ENCODE measurements at places on chromosomes 13 and 19.
A peak's percentile ranks its signal among the peaks of the same experiment; 100 is the strongest.

GRCh38 chr13:25276748-25277147 is 10.5 kb downstream of the MTMR6 start:
- DNase-seq = no peak

GRCh38 chr19:21574607-21575006 is 69.2 kb downstream of the ZNF429 start:
- DNase-seq = no peak

- peak; percentile 37 for DNase-seq
Observed at GRCh38 chr13:111384441-111385182, 64.2 kb downstream of the TEX29 start.

DNA sequence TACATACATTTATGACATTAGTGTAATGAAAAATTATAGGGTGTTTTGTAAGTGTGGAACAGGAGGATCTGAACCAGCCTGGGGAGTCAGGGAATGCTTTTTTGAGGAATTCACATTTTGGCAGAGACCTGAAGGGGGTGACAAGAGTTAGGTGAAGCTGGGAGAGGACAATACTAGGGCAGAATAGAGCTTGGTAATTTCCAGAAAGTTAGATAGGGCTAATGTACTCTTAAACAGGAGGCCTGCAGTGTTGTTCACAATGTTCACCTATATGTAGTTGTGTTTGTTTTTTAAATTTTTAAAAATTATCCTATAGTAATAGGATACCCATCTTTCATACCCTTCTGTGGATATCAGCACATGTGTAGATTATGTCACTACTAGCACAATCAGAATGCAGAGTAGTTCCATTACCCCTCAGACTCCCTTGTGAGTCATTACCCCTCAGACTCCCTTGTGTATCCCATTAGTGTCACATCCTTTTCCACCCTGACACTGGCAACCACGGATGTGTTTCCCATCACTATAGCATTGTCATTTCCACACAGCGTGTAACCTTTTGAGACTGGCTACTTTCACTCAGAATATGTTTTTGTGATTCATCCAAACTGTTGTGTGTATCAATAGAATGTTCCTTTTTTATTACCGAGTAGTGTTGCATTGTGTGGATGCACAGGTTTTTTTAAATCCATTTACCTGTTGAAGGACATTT is 43.1 kb downstream of the PCCA start:
- DNase-seq = no peak

GRCh38 chr19:4506449-4507149 is 11.7 kb downstream of the PLIN4 start:
- DNase-seq = no peak

GRCh38 chr13:29190298-29190697 is 370.2 kb downstream of the MTUS2 start:
- no peak for DNase-seq

DNA sequence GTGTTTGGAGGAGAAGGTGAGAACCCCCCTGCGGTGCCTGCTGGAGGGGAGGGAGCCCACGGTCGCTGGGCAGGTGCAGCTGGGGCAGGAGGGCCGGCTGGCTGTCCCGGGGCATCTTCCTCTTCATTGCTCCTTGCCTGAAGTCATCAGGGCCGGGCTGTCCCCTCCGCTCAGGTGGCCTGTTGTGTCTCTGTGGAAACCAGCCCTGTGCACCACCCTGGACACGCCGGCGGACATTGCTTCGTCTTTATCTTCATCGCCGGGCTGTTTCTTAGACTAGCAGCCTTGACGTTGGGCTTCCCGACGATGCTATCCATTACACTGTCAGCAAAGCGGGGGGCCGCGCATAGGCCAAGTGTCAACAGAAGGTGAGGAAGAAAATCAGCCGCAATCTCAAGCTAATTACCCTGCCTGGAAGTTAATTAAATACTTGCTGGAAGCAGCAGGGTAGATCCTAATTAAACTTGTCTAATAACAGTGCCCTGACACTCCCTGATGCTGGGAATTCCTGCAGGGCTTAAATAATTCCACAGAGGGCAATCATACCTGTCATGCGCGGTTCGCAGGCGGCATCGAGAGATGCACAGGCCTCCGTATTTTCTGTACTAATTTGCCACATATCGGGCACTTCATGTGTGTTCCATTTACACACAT is 111.4 kb upstream of the SOX1 start:
- no peak for DNase-seq

DNA sequence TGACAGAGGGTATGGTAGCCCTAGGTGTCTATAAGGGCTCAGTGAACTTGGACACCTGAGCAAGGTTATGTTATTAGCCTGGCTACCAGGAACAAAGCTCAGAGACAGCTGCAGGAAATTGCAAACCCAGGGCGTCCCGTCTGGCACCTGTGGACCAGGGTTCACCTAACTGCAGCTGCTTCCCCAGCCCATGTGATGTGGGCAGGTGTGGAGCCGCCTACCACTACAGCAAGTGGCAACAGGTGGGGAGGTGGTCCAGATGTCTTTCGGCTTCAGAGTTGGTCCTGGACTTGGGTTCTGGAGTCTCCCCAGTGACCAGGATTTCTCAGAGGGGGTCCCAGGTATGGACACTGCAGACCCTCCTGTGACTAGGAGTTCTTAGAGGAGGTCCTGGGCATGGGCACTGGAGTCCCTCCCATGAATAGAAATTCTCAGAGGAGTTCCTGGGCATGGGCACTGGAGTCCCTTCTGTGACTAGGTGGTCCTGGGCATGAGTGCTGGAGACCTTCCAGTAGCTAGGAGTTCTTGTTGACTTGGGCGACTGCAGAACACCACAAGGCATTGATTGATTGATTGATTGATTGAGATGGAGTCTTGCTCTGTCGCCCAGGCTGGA is 25.2 kb downstream of the ACTL9 start:
- no peak for DNase-seq

- no peak for DNase-seq
Observed at GRCh38 chr13:48602296-48603016, 51.3 kb upstream of the CYSLTR2 start.

GRCh38 chr13:111876506-111876905 is 190.4 kb upstream of the SOX1 start:
- DNase-seq = no peak

- no peak for DNase-seq
Observed at GRCh38 chr19:7010722-7011593, 10.3 kb downstream of the MBD3L2B start.

DNA sequence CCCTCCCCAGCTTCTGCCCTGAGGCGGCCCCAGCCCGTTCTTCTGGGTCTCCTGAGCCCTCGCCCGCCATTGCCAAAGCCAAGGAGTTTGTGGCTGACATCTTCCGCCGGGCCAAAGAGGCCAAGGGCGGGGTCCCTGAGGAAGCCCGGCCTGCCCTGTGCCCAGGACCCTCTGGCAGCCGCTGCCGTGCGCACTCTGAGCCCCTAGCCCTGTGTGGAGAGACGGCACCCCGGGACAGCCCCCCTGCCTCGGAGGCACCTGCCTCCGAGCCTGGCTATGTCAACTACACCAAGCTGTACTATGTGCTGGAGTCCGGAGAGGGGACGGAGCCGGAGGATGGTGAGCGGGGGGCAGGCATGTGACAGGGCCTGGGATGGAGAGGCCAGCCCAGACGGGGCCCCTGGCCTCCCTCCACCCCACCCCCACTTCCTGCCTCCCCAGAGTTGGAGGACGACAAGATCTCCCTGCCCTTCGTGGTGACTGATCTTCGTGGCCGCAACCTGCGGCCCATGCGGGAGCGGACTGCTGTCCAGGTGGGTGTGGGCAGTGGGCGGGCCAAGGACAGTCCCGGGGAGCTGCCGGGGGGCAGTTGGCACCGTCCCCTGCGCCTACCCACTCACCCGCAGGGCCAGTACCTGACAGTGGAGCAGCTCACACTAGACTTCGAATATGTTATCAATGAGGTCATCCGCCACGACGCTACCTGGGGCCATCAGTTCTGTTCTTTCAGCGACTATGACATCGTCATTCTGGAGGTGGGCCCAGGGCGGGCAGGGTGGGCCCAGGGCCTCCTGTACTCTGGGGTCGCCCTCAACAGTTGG is 7.0 kb downstream of the DCAF15 start:
- no peak for DNase-seq

DNA sequence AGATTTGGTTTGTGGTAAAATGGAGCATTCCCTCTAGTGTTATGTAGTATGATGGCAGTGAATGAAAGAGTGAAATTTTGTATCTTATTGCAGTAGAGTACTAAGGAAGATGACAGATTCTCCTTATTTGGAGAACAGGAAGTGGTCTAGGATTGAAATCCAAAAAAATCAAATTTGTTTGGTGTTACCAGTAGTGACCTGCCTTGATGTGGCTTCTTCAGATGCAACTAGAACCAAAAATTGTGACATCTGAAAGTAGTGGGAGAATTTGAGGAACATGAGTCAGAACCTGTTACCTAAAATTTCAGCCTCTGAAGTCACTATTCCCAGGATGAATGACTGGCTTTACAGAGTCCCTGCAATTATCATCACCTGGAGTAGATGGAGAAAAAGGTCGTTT is 165.9 kb downstream of the KLF5 start:
- no peak for DNase-seq

DNA sequence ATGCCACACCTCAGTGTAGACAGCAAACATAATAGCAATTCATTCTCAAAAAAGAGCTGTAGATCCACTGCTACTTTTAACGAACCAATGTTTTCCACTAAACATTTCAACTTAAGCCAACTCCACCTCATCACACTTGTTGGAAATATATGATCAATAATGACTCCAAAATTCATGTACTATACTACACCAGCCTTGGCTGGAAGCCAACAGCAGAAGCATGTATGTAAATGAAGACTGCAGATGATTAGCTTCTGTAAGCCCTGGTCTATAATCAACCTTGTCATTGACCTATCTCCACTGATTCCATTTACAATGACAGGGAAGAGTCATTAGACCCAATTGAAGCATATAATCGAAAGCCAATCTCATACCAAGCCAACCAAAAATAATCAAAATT is 71.7 kb downstream of the STK24 start:
- DNase-seq = no peak

- no peak for DNase-seq
Observed at GRCh38 chr19:3782903-3783302, 3.3 kb downstream of the MATK start.

- DNase-seq = no peak
Observed at GRCh38 chr19:20243629-20244028, 76.6 kb downstream of the ZNF486 start.

GRCh38 chr19:10871711-10872545 is 575 bp downstream of the CARM1 start:
- DNase-seq = peak; percentile 65

DNA sequence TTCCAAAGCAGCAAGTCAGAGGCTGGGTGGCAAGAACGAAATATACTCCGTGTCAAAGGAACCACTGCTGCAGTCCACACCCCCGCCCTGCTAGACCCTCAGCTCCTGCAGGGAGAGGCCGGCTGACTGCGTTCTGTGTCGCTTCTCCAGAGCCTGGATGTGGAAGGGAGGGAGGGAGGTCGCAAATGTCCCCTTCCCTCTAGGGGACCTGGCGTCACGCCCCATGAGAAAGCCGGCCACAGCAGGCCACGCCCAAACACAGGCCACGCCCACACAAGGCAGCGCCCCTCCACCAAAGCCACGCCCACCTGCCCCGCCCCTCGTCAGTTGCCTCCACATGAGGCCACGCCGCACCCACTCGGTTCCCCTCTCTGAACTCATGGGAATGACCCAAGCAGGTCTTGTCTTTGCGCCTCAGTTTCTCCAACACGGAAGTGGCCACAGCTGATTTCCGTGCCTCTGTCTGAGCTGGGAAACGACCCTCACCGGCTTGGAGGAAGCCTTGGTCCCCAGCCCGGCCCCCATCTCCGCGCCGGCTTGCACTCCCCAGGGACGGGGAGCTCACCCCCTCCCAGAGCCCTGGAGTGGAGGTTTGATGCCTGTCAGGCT is 38.4 kb upstream of the TCF3 start:
- peak; percentile 67 for DNase-seq

- peak; percentile 96 for DNase-seq
Observed at GRCh38 chr19:1173845-1174809, at the start of gene SBNO2. Gene SBNO2, minus strand, starts transcription at chr19:1174268. Its CDS starts 19,992 bp downstream, at chr19:1154276.

DNA sequence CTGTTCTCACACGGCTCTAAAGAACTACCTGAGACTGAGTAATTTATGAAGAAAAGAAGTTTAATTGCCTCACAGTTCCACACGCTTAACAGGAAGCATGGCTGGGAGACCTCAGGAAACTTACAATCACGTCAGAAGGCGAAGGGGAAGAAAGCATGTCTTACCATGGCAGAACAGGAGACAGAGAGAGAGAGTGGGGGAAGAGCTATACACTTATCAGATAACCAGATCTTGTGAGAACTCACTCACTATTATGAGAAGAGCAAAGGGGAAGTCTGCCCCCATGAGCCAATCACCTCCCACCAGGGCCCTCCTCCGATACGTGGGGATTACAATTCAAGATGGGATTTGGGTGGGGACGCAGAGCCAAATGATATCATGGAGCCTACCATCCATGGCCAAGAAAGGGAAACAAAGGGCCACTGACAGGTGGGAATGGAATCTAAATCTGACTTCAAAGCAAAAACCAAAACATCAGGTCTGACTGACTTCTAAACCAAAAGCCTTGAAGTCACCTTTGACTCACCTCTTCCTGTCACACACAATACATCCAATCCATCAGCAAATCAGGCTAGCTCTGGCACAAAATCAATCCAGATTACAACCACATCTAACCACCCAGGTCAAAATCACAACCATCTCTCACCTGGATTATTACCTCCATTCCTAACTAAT is 189.7 kb downstream of the ENOX1 start:
- DNase-seq = no peak

- no peak for DNase-seq
Observed at GRCh38 chr13:111269508-111269907, 50.9 kb upstream of the TEX29 start.

GRCh38 chr13:23161481-23161825 is 19.3 kb upstream of the SGCG start:
- DNase-seq = no peak

GRCh38 chr13:48155848-48156247 is 60.9 kb upstream of the MED4 start:
- DNase-seq = no peak
